ENCODE measurements at places on chromosomes 11 and 22.

DNA sequence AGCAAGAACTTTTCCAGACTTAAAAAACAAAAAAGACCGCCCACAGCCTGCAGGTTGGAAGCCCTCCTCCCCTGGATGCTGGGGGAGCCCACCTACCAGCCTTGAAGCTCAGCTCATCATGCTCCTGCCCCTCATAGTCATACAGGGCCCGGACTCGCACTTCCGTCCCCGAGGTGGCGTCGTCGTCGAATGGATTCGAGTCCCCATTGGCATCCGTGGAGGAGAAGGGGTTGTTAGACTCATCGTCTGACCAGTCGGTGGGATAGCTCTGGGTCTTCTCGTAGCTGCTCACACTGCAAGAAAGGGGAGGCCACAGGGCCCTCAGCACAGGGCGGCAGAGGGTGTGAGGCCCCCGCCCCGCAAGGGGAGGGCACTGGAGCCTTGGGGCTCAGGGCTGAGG lies 19.0 kb upstream of the ARFGAP3 start:
- DNase-seq, result no peak

GRCh38 chr11:73325036-73325981 lies 17.2 kb downstream of the ARHGEF17 start:
- DNase-seq, result no peak

- no peak for DNase-seq
These were observed 22.7 kb upstream of the PICALM start for GRCh38 chr11:86091566-86091965.

DNA sequence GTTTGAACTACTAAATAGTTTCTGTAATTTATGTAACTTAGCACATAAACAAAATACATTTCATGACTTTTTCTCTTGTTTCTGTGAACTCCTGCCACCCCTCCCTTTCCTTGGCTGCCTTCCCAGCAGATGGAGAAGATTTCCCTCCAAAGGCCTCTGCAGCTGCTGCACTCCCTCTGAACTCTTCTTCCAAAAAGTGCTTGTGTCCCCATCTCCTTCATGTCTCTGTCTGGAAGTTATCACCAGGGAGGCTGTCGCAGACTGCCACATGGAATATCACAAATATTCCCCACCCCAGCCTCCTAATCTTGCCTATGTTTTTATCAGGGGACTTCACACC lies 1068.3 kb downstream of the OPCML start:
- no peak for DNase-seq

DNA sequence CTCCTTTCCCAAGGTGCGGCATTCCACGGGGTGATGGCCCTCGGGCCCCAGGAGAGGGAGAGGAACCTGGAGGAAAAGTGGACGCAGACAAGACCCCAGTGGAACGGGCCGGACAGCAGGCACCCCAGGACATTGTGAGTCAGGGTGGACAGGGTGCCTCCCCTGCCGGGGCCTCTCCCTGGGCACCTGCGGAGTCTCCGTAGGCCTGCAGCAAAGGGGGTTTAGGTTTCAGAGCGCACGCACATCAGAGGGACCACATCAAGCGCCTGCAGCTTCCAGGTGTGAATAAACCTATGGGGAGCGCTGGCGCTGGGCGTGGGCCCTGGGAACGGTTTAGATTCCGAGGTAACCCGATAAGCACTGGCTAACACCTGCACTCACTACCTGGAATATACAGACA lies 22.7 kb upstream of the FGF19 start:
- DNase-seq, result no peak

DNA sequence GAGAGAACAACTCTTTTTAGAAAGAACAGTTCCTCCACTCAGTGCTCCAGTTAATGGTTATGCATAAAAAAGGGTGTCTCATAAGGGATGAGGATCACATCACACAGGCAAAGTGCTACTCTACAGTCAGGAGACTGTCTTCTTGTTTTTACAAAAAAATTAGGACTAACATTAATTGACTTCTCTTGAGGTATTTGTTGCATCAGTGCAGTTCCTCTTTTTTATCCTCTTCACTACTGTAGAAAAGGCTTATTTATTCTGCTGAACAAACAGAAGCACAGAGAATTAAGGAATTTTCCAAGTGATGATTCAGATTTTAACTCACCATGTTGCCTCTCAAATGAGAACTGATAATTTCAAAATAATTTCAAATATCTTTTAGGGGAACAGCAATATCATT lies 1.9 kb downstream of the MMP8 start:
- DNase-seq, result no peak

DNA sequence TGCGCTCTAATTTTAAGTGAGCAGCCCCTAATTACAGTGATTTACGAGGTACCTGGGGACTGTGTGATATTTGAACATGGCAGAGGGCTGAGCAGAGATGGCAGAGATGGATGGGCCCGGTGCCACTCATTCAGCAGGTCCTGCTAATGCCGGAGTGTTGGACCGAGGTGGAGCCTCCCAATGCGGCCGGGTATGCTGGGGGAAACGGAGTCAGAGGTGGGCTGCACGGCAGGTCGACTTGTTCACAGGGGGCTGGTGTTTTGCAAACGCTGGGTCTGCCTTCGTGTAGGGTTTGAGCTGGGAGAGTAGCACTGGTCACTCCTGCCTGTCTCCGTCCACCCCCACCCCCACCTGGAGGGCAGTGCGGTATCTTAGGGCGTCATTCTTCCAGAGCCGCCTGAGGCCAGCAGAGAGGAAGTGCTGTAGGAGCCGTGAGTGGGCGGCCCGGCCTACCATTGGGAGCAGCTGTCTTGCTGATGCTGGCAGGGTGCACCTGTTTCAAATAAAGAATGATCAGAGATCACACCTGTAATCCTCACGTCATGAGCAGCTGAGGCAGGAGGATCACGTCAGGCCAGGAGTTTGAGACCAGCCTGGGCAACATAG lies 122.6 kb downstream of the IGLL1 start:
- DNase-seq, result no peak

- no peak for DNase-seq
These were observed 4.0 kb upstream of the FCHSD2 start for GRCh38 chr11:73145986-73146575.

Data from T-cell (primary cell).